ENCODE measurements at places on chromosomes 3 and 15. TPM values are rescaled to one million over a fixed set of nuclear protein-coding genes. Genes with fewer than 3 reads are reported as not detected.

IGF2BP2 gene
- 0.79 TPM for total RNA-seq

BTLA gene
- 33.2 TPM for total RNA-seq

SOX2 gene
- 0.08 TPM for total RNA-seq

KIF15 gene
- total RNA-seq: 4.7 TPM

CNBP gene
- total RNA-seq: 623 TPM

MME gene
- total RNA-seq: 0.11 TPM

LRRC34 gene
- 1.0 TPM for total RNA-seq

PLSCR2 gene
- 0.26 TPM for total RNA-seq

PTH1R gene
- not detected for total RNA-seq

APH1B gene
- total RNA-seq: 4.2 TPM

GRAMD2A gene
- not detected for total RNA-seq

PLA2G4D gene
- total RNA-seq: not detected

PRTG gene
- not detected for total RNA-seq

GASK1A gene
- total RNA-seq: not detected

ERICH6 gene
- not detected for total RNA-seq

CLRN1 gene
- total RNA-seq: not detected

PP2D1 gene
- not detected for total RNA-seq

ARL6 gene
- 8.4 TPM for total RNA-seq

SLC12A8 gene
- 1.7 TPM for total RNA-seq

GOLGA6A gene
- not detected for total RNA-seq

NR2F2 gene
- 0.24 TPM for total RNA-seq

ZNF770 gene
- 60.3 TPM for total RNA-seq

GOLGA8S gene
- total RNA-seq: not detected

FBXL2 gene
- not detected for total RNA-seq

EPHA6 gene
- total RNA-seq: not detected

MUC4 gene
- total RNA-seq: 0.13 TPM

TJP1 gene
- 0.22 TPM for total RNA-seq
